ENCODE measurements at places on chromosomes 1 and 21.

DNA sequence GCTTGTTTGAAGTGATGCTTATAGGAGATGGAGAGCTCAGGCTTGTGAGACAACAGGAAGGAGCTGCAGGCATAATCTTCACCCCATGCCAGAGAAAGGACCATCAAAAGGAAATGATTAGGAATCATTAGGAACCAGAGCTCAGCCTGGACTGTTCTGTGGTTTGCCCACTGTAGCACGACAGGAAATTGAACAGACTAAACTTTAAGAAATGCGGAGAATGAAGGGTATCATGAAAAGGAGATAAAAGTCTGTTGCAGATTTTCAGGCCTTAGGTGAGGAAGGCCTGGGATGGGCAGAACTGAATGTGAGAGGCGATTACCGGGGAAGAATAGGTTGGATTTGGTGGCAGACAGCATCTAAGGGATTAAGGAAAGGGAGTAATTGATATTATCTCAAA, 292.0 kb upstream of the PLXNA2 start:
- DNase-seq, result no peak

DNA sequence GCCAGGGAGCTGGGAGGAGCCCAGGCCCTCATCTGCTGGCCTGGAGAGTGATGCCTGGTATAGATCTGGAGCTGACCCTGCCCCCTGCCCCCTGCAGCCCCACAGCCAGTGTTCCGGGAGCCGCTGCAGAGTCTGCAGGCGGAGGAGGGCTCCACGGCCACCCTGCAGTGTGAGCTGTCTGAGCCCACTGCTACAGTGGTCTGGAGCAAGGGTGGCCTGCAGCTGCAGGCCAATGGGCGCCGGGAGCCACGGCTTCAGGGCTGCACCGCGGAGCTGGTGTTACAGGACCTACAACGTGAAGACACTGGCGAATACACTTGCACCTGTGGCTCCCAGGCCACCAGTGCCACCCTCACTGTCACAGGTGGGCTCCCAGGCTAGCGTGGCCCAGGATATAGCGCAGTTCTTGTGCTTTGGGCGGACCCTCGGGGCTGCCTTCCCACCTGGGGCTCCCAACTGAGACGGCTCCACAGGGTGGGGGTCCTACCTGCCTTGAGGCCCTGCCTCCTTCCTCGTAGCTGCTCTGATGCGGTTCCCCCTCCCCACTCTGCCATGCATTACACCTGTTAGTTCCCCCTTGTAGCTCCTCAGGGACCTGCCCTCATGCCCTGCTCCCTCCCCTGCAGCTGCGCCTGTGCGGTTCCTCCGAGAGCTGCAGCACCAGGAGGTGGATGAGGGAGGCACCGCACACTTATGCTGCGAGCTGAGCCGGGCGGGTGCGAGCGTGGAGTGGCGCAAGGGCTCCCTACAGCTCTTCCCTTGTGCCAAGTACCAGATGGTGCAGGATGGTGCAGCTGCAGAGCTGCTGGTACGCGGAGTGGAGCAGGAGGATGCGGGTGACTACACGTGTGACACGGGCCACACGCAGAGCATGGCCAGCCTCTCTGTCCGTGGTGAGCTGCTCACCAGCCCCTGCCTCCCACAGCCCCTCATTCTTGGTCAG, 98.7 kb downstream of the OBSCN start:
- DNase-seq, result no peak

- DNase-seq, result no peak
These were observed 36.8 kb downstream of the UBE2U start for GRCh38 chr1:64240206-64240605.

DNA sequence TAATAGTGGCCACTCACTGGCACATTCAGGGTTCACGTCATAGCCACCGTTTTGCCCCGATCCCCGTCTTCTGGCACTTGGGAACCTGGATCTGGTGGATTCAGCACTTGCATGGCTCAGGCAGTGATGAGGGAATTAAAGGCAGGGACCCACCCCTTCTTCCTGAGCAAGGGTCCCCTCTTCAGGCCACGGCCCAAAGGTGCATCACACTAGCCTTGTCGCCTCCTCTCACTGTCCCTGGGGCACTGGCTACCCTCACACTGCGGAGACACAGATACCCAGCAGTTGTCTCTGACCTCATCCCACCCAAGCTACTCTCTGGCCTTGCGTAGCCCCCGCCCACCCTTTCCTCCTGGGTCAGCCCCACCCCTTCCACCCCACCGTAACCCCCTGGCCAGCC, 19.9 kb upstream of the LDLRAP1 start:
- DNase-seq, result no peak

GRCh38 chr21:43942201-43942600, 69.9 kb upstream of the TRAPPC10 start:
- no peak for DNase-seq

DNA sequence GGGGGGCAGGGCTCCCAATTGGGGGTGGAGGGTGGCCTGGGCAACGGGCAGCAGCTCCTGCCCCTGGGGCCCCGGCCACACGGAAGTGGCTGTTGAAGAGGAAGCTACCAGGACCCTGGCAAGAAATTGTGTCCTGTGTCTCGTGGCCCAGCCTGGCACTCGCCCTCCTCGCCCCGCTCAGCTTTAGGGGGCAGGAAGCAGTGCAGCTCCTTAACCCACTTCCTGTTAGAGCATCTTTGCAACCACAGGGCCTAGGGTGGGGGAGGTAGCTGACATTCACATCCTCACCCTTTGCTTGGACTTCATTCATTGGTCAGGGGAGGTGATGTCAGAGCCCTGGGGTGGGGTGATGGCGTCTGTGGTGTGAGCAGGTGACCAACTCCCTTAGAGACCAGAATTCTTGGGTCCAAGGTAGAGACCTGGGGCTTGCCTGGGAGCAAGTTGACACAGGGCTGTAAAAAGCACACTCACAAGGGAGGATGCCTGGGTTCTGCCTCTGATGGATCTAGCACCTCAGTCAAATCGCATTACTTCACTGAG, at the start of gene ARHGAP30:
Gene ARHGAP30 (minus strand): TSS at position 161 of the 540 bp plus-strand sequence. CDS start 267 bp downstream, outside the sequence.
- DNase-seq, result peak; percentile 94

GRCh38 chr1:162538815-162539431, 22.6 kb upstream of the UAP1 start:
- no peak for DNase-seq

DNA sequence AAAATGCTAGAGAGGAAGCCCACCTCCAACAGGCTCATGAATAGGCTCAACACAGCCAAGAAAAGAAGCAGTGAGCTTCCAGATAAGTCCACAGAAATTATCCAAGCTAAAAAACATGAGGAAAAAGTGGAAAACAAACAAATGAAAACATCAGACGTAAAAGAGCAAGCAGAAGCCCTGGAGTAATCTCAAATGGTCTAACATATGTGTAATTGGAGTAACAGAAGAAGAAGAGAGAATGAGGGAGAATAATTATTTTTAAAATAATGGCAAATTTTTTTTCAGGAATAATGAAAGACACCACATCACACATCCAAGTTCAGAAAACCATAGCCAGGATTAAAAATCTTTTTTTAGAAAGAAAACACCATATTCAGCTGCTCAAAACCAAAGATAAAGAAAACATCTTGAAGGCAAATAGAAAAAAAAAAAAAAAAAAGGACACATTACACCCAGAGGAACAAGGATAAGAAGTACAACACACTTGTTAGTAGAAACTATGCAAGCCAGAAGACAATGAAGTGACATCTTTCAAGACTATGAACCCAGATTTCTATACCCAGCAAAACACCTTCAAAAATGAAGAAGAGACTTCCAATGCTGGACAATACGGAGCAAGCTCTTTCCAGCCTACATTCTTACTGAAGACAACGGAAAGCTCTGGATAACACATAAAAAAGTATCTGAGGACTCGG, 10.6 kb upstream of the SUMO3 start:
- no peak for DNase-seq

GRCh38 chr1:26848941-26849774, 13.8 kb upstream of the SFN start:
- DNase-seq, result no peak

GRCh38 chr1:105779727-105780126, 1276.7 kb upstream of the PRMT6 start:
- DNase-seq, result no peak

GRCh38 chr1:111695801-111696200, 43.4 kb downstream of the INKA2 start:
- DNase-seq, result no peak

- no peak for DNase-seq
These were observed 36.8 kb downstream of the DHCR24 start for GRCh38 chr1:54850069-54850730.

GRCh38 chr1:231497629-231498152, 30.8 kb upstream of the TSNAX start:
- DNase-seq, result no peak

DNA sequence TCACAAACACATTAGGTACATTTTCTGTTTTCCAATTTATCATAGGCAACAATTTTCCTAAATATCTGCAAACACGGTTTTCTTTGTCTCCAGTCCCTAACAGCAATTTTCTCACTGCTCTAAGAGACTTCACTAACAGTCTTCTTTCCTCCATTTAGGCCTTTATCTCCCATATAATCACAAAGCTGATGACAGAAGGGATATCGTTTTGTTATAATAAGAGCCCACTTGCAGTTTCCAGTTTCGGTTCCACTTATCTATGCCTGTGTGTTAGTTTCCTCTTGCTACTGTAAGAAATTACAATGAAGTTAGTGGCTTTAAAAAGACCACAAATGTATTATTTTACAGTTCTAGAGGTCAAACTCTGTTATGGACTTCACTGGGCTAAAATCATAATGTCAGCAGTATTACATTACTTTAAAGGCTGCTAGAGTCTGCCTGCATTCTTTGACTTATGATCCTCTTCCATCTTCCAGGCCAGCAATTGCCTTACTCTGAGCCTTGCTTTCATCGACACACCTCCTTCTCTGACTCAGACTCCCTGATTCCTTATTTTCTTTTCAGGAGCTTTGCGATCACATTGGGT, 549.3 kb downstream of the NCAM2 start:
- DNase-seq, result no peak

GRCh38 chr1:43034778-43035177, 76.1 kb upstream of the SLC2A1 start:
- no peak for DNase-seq

GRCh38 chr1:91660708-91661107, 160.1 kb downstream of the CDC7 start:
- no peak for DNase-seq

- no peak for DNase-seq
These were observed 142.4 kb downstream of the AK5 start for GRCh38 chr1:77424236-77424635.

DNA sequence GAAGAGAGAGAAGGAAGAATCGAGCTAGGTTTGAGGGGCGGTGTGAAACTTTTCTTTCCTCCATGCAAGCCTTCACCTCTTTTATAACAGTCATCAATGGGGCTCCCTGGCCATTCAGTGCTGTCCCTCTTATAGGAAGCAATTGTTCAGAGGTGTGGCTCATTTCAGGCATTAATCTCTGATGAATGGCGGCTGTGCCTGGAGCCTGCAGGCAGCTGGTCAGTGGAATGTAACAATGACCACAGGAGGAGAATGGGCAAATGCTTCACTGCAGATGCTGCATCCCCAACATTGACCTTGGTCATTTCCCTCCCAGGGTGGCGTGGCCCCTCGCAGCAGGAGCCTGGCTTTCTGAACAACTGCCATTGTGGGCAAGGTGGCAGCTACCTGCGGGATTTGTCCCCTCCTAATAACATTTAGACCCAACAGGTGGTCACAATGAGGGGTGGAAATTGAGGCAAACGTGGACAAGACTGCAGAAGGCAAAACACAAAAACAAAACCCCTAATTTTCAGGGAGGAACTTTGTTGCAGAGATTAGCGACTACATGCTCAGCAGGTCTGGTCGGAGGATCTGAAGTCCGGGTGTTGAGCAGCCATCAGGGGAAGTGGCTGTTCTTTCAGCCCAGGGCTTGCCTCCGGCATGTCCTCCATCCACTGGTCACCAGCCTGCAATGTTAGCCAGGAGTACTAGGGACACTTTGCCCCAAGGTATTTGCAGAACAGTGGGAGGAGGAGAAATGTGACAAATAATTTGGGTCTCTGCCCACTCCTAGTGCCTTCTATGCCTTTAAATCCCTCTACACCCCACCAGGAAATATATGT, 97.3 kb upstream of the PAXBP1 start:
- no peak for DNase-seq

DNA sequence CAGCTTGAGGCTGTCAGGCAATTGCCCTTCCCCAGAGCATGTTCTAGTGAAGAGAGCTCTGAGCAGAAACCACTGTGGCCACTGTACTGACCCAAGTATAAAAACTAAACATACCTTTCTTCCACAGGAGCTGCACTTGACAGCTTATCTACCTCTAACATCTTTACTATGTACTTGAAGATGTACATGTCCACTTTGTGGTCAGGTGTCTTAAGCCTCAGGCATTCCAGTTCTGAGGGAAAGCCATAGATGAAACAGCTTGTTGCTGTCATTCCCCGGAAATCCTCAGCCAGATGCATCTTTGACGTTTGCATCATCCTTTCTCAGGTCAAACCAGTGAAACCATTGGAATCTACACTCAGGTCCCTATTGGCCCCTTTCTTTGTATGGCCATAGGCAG, 70.4 kb downstream of the CHRM3 start:
- no peak for DNase-seq

DNA sequence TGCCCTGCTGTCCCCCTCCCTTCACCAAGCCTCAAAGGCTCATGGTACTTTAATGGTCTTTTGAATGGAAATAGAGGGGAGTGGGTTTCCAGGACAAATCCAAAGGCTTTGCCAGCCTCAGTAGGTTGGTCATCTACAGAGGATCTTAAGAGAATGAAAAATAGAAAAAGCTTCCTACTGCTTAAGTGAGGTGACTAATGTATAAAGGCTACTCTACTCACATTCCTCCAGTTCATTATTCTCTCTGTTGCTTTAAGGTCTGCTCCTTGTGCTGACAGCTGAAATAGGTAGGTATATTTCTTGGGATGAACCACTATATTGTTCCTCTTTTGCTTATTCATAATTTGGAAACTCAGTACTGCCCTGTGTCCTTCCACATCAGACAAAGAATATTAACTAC, 10.4 kb upstream of the CHIA start:
- no peak for DNase-seq

- no peak for DNase-seq
These were observed 724.3 kb upstream of the CXADR start for GRCh38 chr21:16788584-16788983.

- no peak for DNase-seq
These were observed 84.9 kb upstream of the NRIP1 start for GRCh38 chr21:15149600-15150224.

- DNase-seq, result peak; percentile 6
These were observed 102.1 kb downstream of the JAK1 start for GRCh38 chr1:64864018-64864940.

GRCh38 chr21:37358397-37358796, 8.2 kb upstream of the DYRK1A start:
- DNase-seq, result no peak

GRCh38 chr1:162285149-162285561, 91.5 kb downstream of the SPATA46 start:
- no peak for DNase-seq
